ENCODE measurements at places on chromosomes 13 and 19.

DNA sequence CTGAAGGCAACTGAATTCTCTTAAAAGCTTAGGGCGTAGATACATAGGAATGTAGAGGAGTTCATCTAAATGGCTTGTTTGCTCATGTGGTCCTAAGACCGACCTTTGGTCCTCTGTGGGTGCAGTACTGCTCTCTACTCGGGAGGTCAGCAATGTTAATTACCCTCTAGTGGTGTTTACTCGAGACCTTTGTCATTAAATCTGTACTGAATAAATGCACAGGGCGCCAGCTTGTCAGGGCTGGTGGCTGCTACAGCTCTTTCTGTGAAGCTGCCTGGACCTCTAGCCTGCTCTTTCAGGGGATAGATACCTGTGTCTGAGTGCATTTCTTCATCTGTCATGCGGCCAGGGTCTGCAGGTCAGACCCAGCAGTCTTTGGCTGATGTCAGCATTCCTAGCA lies 29.2 kb upstream of the MPHOSPH8 start:
- no peak for ATAC-seq

DNA sequence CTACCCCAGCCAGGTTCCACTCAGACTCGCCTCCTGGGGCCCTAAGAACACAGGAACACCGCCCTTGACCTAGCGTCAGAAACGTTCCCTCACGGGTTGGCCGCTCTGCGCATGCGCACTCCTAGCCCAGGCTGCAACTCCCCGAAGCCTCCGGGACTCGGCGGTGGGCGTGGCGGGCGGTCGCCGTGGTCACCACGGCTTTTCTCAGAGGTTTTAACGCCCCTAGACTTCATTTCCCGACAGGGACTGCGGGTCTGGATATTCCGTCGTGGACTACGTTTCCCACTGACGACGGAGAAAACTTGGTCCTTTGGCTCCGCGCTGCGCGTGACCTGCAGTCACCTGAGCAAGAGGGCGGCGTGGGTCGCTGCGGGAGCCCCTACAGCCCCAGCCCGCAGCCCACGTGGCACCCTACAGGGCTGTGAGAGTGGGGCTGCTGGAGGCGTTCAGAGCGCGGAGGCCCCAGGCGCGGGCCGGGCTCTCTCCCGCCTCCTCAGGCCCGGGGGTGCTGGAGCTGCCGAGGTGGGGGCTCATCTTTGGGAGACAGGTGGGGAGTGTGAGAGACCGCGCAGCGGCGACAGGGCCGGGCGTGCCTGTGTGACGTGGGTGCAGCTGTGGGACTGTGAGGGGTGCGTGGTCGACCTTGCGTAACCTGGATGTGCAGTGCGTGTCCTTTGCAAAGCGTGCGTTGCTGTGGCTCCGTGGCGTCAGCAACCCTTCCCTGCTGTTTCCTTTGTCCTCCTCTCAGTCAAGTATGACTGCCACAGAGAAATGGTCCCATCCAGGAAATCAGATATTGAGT lies 38.0 kb upstream of the ZNF573 start:
- ATAC-seq, result no peak

- ATAC-seq, result peak; percentile 55
Measured at GRCh38 chr19:42401365-42402303, 11.5 kb upstream of the CNFN start.

DNA sequence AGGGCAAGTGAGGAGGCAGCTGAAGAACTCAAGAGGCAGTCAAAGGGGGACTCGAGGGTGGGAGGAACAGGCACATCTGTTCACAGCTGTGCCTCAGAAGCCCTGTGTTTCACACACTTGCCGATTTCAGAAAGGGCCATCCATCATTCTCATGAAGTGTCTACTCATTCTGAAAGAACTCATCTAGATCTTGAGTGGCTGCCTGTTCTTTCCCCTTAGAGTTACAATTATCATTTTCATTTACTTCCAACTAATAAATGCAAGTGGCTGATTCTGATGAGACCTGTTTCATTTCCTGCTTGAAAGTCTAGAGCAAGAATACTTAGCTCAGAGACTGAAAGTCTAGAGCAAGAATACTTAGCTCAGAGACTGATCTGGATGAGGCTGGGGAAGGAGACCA lies 1145.1 kb downstream of the UQCRFS1 start:
- no peak for ATAC-seq

DNA sequence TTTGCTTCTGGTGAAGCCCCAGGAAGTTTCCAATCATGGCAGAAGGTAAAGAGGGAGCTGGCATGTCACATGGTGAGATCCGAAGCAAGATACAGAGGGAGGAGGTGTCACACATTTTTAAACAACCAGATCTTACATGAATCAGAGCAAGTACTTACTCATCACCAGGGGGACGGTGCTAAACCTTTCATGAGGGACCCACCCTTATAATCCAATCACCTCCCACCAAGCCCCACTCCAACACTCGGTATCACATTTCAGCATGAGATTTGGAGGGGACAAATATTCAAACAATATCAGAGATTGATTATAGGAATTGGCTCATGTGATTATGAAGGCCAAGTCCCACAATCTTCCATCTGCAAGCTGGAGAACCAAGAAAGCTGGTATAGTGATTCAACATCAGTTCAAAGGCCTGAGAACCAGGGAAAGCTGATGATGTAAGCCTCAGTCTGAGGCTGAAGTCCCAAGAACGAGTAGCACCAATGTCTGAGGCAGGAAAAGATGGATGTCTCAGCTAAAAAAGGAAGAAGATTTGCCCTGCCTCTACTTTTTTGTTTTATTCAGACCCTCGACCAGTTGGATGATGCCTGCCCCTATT lies 58.6 kb upstream of the WDFY2 start:
- ATAC-seq, result peak; percentile 65

DNA sequence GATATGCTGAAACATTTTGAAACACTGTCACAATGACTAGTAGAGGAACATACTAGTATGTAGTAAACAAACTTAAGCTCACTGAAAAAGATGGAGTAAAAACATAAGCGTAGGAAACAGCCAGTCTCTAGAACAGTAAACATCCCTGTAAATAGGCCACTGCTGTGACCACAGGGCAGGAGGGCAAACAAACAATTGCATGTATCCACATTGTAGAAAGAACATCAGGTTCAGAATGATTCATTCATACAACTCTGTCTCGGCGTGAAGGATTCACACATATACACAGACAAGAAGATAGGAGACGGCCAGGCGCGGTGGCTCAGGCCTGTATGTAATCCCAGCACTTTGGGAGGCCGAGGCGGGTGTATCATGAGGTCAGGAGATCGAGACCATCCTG lies 390.1 kb downstream of the IRS2 start:
- no peak for ATAC-seq

DNA sequence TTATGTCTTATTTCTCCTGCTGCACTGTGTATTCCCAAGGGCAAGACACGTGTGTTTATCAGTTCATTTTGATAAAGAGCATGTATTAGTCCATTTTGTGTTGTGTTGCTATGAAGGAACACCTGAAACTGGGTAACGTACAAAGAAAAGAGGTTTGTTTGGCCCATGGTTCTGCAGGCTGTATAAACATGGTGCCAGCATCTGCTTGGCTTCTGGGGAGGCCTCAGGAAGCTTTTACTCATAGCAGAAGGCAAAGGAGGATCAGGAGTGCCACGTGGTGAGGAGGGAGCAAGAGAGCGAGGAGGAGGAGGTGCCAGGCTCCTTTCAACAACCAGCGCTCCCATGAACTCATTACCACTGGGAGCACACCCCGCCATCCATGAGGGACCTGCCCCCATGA lies 214.0 kb downstream of the UQCRFS1 start:
- no peak for ATAC-seq

Data from activated T-helper 17 cell treated with anti-CD3 and anti-CD28 coated beads, Interleukin-2, amount 50 U/mL, for 72 hours (primary cell).